ENCODE measurements at places on chromosomes 13 and 19.

DNA sequence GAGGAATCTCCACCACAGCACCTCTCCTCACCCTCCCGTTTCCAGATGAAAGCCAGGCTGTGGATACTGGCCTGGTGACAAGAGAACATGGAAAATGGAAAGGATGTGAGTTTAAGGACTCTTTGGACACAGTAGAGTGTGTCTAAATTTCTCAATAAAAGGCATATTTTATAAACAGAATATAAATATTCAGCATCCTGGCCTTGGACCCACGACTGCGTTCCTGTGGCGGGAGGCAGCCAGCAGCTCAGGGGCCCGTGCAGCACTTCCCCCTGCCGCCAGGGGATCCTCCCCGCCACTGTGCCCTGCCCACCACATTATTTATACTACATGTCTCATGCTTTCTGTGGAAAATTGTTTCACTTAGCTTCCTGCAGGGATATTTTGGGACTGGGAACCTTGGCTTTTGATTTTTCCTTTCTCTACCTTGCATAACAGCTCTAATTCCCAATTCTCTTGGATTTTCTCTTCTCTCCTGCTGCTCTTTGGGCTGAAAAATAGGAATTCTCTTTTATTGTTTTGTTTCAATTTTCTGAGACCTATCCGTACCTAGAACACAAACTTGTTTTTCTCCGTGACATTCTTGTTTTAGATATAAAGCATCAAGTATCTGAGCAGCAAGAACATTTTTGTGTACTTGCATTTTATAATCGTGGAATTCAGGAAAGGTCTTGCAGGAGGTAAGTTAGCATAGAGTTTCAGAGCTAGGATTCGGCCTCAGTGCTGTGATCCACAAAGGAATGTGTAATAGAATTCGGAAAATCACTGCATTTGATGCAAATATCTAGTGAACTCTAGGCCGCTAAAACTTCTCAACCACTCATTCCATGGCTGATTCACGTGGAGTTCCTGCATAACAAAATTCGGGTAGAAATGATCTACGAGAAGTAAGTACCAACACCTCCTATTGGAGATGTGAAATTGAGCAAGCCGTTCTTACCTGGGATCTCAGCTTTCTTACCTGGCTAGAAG is 107.7 kb upstream of the SPATA13 start:
- peak; percentile 59 for DNase-seq

GRCh38 chr19:13339869-13340268 is 166.4 kb downstream of the CACNA1A start:
- peak; percentile 29 for DNase-seq

- DNase-seq = no peak
Measured at GRCh38 chr19:18780631-18781030, 10.5 kb downstream of the COMP start.

DNA sequence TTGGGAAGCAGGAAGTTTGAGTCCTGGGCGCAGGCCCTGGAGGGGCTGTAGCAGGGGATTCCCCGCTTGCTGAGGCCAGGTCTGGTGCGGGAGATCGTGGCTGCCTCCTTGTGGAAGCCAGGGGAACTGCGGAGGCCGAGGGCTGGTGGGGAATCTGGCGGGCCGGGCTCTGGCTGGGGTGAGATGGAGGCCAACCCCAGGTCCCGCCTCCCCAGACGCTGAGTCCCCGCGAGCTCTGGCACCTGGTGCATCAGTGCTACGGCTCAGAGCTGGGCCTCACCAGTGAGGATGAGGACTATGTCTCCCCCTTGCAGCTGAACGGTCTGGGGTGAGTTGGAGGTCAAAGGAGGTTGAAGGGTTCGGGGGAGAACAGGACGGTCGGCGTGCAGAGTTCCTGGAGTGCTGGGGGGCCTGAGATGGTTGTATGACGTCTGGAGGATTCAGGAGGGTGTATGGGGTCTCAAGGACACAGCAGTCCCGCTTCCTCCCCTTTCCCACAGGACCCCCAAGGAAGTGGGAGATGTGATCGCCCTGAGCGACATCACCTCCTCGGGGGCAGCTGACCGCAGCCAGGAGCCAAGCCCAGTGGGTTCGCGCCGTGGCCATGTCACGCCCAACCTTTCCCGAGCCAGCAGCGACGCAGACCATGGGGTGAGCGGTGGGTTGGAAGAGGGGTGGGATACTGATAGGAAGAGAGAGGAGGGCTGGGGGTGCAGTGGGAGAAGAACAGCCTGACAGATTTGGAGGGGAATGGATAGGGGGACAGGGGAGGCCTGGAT is 13.1 kb downstream of the GRAMD1A start:
- DNase-seq = no peak

DNA sequence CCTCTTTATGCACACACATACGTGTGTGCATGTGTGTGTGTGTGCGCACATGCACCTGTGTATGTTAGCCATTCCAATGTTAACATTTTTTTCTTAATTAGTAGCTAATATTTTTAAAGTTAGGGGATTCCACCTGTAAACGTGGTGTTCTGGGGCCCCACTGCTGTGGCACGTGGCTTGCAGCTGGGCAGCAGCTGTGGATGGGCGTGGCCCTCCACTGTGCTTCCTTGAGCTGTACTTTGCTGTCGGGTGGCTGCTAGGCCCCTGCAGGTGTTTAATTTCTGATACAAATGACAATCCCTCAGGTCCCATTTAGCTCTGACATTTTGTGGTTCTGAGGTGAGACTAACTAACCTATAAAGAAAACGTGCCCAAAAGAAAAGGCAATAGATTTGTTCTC is 58.9 kb upstream of the GJB6 start:
- DNase-seq = no peak

DNA sequence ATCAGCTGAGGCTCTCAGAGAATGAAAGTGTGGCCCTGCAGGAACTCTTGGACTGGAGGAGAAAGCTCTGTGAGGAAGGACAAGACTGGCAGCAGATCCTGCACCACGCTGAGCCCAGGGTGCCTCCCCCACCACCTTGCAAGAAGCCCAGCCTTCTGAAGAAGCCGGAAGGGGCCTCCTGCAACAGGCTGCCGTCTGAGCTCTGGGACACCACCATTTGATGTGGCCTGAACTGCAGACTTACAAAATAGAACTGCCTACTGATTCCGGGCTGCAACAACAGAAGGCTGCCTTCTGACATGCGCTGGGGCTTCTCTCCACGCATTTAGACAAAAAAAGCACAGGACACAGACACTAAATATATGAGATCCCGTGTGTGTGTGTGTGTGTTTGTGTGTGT is 577.2 kb downstream of the MYO16 start:
- no peak for DNase-seq

DNA sequence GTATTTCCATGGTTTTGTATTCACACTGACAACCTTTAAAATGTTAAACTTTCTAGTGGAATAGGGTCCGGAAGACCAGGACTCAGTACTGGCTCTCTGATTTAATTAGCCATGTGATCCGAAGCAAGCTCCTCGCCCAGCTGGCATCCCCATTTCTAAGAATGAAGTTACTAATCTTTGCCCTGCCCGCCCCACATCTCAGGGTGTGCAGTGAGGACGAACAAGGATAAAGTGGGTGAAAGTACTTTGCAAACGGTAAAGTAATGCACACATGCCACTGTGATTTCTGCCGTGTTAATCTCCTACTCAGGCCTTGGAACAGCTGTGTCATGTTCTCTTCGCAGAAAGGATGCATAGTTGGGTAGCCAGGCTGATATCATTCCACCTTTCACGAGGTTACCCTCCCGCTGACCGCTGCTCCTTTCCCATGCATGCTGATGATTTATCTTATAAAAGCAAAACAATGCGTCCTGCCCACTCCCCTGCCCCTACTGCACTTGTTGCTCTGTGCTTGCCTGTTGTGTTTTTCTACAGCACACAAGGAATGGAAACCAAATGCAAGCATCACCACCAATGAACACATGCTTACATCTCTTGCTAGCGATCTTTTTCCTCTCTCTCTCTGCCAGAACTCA is 539.0 kb downstream of the EFNB2 start:
- no peak for DNase-seq

GRCh38 chr13:42022336-42022735 is 26.1 kb upstream of the DGKH start:
- DNase-seq = no peak

- no peak for DNase-seq
Measured at GRCh38 chr13:82963226-82964099, 918.8 kb downstream of the SLITRK1 start.

DNA sequence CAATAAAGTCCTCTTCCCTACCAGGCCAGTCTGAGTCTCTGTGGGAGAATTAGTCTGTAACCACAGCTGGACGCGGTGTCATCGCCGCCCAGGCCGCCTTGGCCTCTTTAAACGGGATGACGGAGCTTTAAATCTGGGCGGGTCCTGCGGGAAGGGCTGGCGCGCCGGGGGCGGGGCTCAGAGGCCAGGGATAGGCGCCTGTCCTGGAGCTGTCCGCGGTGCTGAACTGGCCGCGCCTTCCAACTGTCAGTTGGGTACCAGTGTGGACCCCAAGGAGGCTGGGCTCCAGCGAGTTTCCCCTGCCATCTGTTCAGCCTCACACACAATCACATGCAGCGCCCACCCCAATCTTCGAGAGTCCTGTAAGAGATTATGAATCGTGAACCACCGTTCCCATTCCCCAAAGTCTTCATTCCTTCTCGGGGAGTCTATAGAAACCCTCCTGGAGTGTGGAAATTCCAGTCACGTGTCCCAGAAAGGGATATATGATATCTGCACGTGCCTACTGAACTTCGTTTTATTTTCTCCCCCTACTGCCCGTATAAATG is 11.5 kb downstream of the APLP1 start:
- peak; percentile 78 for DNase-seq

DNA sequence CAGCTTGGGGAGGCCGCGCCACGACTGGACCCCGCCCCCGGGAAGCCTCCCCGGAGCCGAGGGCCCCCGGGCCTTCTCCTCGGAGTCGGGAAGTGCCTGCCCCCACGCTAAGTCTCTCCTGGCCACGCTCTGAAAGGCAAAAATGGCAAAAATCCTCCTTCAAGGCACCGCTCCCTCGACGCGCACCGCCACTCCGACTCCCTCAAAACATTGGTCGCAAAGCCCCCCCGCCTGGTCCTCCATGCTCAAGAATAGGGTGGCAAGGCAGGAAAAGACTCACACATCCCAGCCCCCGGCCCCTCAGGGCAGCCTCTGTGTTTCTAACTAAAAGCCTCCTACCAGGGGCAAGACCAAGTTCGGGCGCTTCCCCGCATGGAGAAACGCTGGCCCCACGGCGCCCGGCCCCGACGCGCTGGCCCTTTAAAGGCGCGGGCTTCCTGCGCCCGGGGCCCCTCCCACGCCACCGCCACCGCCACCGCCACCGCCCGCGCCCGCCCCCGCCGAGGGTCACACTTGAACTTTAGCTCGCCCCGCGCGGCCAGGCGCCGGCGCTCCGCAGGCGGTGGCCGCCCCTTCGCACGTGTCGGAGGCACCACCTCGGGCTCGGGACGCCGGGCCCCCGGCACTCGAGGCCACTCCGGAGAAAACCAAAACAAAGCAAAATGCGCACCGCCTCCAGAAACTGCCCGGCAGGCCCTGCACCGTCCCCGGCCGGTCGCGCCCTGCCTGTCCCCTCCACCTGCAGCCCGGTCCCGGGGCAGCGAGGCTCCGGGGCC is 1.9 kb downstream of the FOXO1 start:
- DNase-seq = peak; percentile 44

- DNase-seq = no peak
Measured at GRCh38 chr13:37134411-37135041, 29.1 kb upstream of the CSNK1A1L start.

- DNase-seq = no peak
Measured at GRCh38 chr19:30563691-30564090, 191.5 kb downstream of the ZNF536 start.

- DNase-seq = no peak
Measured at GRCh38 chr13:84500016-84500415, 617.7 kb upstream of the SLITRK1 start.

DNA sequence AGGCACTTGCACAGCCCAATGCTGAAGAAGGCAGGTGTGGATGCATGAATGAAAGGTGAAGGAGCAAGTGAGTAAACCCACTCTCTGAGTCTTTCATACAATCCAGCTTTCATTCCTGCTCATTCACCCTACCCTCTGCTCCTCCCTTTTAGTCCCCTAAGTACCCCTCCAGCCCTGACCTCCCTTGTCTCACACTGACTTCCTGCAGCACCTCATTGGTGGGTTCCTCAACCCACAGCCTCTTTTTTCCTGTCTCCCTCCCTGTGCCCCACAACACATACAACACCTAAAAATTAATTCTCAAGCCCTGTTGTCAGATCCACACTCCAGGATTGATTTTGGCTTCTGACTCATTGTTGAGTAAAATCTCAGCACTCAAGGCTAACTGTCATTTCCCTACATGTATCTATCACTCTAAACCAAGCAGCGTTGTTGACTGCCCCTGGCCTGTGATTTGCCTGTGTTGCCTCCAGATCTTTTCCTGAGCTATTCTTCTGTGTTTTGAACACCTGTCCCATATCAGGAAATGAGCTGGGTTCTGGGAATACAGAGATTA is 177.3 kb upstream of the SERP2 start:
- no peak for DNase-seq

DNA sequence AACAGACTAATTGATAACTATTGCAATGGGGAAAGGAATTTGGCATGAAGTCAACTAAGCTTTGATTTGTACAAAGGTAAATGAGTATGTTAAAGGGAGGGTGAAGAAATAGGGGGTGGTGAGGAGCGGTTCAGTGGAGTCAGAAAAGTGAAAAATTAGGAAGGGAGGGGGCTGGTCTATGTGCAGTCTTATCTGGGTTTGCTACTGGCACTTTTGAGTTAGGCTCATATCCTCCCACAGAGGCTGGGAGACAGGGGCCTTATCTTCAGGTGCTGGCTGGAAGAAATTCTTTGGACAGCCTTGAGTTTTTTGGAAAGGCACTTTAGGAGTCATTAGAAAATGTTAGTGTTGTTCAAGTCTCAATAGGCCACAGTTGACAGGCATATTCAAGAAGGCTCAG is 11.1 kb downstream of the ZNF302 start:
- DNase-seq = no peak

GRCh38 chr19:42293540-42293939 is 8.4 kb upstream of the PRR19 start:
- no peak for DNase-seq

GRCh38 chr19:3100331-3100730 is 6.2 kb downstream of the GNA11 start:
- DNase-seq = no peak

- no peak for DNase-seq
Measured at GRCh38 chr13:110301606-110302553, 5.1 kb downstream of the COL4A1 start.

DNA sequence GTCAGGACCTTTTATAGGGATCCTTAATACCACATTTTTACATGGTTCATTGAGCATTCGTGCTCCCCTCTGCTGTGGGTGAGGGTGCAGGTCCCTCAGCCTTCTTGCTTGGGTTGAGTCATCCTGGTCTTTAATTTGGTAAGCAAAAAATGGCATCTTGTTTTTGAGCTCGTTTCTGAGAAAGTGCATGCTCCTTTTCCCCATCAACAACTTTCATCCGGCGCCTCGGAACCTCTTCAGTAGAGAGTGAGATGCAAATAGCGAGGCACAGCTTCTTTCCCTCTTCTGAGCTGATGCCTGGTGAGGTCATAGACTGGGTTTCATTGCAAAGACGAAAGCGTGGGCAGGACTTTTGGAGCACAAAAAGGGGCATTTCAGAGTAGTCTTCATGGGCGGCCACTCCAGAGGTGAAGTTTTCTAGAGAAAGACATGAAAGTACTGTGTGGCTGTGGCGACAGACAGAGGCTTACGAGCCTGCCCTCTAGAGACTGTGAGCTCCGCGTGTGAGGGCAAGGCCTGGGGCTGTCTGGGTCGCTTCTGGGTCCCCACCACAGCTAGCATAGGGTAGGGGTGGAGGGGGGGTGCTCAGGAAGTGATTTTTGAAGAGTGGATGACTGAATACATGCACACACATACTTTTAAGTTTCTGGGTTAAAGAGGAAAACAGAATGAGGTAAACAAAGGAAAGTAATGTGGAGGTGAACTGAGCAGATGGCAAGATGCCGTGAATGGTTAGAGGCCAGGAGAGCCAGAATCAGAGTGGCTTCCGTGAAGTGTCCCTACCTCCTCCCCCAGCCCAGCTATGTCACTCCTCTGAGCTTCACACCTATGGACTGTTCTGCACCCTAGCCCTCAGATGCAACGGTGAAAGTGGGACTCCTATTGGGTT is 44.3 kb downstream of the BBC3 start:
- no peak for DNase-seq
